ENCODE measurements at places on chromosomes 11 and 22.

- DNase-seq = no peak
Measured at GRCh38 chr11:108926171-108926840, 261.4 kb downstream of the DDX10 start.

DNA sequence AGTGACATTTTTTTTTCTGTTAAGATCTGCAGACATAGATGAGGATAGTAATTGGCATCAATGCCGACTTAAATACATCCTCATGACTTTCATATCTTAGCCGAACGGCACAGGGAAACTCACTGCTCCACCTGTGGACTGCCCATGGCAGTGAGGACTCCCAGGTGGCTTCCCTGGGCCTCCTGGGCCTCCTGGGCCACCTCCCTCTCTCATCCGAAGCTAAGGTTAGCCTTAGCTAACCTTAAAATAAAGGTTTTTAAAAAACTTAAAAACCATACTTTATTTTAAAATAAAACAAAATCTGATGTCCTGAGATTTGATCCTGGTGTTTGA, 38.1 kb upstream of the TSKU start:
- no peak for DNase-seq

DNA sequence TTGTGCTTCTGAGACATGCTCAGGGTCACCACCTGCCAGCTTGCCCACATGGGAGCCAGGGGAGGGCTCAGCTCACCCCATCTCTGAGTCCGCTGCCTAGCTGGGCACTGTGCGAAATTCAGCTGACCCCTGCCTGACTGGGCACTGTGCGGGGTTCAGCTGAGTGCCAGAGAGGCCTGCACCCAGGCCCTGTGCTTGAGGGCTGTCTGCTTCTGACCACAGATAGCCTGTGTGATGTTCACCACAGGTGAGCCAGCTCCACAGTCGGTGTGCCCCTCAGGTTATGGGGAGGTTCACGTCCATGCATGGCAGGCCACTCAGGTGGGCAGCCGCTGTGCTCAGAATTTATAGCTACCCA, 84.5 kb upstream of the SUSD2 start:
- no peak for DNase-seq

DNA sequence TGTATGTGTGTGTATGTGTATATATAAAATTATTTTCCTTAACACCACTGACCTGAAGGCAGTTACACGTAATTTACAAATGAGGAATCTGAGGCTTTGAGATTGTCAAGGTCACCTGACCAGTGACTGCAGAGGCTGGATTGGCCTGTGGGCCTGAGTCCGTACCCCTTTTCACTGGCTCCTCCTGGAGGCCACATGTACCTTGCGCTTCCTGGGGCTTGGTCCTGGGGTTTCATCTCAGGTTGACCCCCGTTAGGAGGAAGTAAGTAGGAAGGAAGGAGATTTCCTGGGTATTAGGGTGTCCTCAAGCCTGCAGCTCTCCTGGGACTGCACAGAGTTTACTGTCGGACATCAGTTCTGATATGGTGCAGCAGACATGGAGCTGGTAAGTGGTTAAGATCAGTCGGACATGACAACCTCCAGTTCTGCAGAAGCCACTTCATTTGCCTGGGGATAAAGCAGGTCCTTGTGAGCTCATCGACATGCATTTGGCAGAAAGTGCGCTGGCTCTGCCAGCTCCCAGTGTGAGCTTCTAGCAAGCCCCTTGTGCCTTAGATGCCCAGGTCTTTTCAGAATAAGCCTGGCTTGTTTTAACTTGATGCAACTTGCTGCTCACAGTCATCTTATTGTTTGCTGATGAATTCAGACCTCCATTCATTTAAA, 36.6 kb downstream of the ST3GAL4 start:
- DNase-seq = no peak

DNA sequence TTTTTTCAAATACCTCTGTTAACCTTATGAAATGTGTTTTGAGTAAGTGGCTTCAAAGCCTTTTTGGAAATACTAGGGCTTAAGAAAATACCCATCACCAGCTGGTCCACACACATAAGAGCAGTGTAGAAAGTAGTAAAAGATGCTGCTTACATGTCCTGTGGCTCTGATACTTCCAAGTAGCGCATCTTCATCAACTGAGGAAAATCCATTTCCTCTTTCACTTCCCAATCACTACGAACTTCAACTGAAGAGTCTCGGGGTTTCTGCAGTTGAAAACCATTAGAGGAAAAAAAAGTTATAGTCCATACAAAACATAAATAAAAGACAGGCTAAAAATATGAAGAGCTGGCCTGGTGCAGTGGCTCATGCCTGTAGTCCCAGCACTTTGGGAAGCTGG, 8.5 kb downstream of the EIF3D start:
- no peak for DNase-seq

DNA sequence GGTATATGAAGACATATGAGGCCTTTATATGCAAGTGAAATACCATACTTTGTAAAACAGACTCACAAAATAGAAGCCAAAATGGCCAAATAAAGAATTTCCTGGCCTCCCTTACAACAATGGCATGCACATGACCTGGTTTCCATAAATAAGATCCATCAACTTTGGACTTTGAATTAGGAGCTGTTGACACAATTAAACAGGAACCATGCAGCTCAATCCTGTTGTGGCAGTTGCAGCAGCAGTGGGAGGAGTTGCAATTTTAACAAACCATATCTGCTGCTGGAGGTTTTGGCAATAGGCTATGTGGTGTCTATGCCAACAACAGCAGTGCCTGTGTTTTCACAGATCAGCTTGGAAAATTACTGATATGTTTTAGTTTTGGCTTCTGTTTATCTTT, 818.6 kb downstream of the FAM181B start:
- no peak for DNase-seq

DNA sequence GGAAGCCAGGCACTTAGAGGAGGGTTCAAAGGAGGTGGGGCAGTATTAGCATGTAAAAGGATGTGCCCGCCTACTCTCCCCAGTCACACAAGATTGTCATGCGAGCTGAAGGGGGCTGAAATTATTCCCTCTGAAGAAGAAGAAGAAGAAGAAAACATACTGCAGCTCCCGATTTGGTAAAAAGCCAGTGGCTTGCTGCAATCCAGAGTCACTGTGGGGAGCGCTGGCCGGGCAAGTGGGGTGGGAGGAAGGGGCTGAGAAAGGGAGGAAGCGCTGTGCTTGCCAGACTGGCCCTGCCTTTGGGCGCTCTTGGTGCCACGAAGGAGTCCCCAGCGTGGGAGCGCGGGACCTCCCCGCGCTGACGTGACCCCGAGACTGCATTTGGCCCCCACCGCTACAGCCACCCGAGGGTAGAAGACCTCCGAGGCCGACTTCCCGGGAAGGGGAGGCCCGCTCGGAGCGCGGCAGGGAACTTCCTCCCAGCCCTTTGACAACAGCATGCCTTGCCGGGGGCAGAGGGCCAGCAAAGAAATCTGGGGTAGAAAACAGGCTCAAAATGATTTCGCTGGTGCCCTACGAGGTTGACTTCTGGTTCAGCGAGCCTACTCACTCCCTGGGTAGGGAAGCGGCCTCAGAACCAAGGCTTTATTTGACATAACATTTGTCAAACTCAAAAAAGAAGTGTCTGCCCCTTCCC, 906.3 kb downstream of the DLG2 start:
- DNase-seq = no peak

DNA sequence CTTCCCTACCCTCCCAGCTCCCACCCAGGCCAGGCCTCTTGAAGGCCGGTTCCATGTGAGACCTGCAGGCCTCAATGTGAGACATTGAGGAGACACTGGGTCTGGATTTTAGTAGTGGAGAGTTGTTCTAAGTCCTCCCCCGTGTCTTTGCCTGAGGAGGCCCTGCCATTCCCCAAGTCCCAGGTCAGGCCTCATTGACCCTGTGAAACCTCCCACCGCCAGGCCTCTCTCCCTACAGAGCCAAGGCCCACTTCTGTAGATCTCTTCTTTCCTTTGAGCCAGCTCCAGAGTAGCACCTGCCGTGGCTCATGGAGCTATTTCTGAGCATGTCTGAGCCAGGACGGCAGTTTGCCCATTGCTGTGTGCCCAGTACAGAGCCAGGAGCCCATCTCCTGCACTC, 1419.6 kb downstream of the TBC1D22A start:
- DNase-seq = no peak

DNA sequence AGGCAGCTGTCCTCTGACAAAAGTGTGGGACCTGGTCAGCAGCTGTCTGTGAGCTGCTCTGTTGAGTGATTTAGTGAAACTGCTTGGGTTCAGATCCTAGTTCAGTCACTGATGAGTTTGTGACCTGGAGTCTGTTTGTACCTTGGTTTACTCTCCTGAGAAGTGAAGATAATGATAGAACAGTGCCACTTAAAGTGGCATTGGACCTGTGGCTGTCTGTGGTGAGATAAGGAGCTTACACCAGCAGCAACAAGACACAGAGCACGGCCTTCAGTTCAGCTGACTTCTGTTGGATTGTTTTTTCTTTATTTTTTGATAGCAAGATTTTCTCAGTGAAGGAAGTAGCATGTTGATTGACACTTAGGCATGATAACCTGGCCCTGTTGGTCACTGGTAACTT, 46.2 kb upstream of the CTTN start:
- DNase-seq = no peak

DNA sequence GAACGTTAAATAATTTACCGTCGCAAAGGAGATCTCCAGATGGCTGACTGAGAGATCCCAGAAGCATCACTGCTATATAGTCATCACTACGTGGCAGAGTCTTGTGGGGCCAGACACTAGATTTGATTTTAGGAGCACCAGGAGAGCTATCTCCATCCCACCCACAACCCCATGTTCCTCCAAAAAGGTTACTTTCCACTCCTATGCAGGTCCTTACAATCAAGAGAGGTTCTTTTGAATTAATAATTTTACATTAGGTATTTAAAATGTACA, 19.4 kb downstream of the GUCY1A2 start:
- DNase-seq = no peak

GRCh38 chr11:134756811-134757540, 344.9 kb upstream of the B3GAT1 start:
- no peak for DNase-seq

GRCh38 chr11:12724301-12725054, 50.3 kb downstream of the TEAD1 start:
- DNase-seq = no peak

GRCh38 chr22:19607192-19608002, 83.2 kb upstream of the CLDN5 start:
- peak; percentile 20 for DNase-seq

DNA sequence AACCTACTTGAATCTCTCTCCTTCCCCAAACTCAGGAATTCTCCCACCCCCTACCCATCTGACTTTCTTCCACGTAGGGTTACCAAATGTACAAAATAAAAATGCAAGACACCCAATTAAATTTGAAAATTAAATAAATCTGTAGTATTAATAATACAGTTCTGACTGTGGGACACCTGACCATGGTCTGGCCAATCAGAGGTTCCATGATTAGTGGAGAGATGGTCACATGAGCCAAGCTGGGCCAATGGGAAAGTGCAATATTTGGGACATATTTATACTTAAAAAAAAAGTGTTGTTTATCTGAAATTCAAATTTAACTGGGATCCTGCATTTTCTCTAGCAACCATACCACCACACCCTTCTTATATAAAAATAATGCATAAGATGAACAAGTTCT, 29.8 kb upstream of the ASPHD2 start:
- DNase-seq = no peak

DNA sequence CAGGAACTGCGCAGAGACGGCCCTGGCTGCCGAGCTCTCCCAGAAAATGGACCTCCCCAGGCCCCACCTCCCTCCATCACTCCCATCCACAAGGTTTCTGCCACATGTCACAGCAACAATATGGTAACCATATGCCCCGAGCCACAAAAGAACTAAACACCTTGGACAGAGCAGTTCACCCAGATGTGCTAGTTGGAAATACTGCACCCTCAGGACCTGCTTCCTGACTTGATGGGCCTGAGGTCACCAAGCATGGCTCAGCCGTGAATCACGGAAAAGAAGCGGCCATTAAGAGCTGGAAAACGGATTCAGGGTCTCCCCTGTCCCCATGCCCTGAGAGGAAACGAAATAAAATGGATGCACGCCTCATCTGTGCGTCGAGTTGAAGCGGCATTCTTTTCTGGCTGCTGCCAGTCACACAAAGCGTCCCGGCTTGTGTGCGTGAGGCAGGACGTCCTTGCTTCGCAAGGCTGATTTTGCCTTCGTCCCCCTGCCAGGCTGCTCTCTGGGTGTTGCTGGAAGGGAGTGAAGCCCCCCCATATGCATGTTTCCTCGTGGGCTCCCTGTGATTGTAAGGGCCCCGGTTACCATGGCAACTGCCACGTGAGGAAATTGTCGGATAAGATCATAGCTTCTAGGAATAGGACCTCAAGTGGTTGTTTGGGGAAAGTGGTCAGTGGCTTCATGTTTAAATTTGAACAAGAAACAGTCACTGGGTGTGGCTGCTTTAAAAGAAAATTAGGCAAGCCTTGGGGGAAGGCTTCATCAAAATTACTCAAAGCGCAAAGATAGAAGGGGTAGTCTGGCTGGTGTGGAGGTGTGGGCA, 51.7 kb downstream of the FLI1 start:
- no peak for DNase-seq

- no peak for DNase-seq
Measured at GRCh38 chr22:49237703-49238102, 590.0 kb downstream of the BRD1 start.

- peak; percentile 66 for DNase-seq
Measured at GRCh38 chr22:50270666-50271394, 650 bp upstream of the MAPK11 start.

GRCh38 chr11:35923452-35923851, 20.4 kb upstream of the LDLRAD3 start:
- DNase-seq = no peak

- no peak for DNase-seq
Measured at GRCh38 chr22:31206896-31207687, 5.0 kb upstream of the LIMK2 start.

DNA sequence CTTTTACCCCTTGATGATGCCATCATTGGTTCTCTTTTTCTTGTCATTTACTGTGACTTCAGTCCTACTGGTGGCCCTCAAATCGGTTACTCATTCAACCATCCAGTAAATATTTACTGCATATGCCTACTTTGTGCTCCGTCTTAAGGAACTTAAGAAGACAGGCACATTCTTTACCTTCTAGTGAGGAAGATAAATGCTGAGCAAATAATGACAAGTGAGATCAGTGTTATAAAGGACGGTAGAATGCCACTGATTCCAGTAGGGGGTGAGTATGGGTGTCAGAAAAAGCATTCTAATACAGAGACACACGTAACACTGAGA, 1.6 kb downstream of the ANKRD42 start:
- DNase-seq = no peak

GRCh38 chr11:107041088-107041444, 22.8 kb upstream of the GUCY1A2 start:
- DNase-seq = no peak

GRCh38 chr11:128931668-128932067, 11.0 kb downstream of the TP53AIP1 start:
- DNase-seq = no peak

DNA sequence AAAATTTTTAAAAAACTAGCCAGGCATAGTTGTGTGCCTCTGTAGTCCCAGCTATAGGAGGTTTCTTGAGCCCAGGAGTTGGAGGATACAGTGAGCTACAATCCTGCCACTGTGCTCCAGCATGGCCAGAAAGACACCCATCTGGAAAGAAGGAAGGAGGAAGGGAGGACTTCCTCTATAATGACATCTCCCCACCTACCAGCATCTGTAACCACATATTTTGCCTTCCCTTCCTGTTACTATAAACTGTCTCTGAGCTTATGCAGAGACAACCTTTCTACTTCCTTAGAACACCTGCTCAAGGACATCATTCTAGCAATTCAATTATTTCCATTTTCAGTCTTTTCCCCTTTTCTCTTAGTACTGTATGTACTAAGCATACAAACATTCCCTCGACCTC, 2.2 kb upstream of the NUP160 start:
- DNase-seq = no peak

Measured in effector CD4-positive, alpha-beta T cell (primary cell).